ENCODE measurements at places on chromosomes 11 and 22.
A peak's percentile ranks its signal among the peaks of the same experiment; 100 is the strongest.

- no peak for DNase-seq
Measured at GRCh38 chr11:2802389-2803185, 83.0 kb downstream of the CDKN1C start.

DNA sequence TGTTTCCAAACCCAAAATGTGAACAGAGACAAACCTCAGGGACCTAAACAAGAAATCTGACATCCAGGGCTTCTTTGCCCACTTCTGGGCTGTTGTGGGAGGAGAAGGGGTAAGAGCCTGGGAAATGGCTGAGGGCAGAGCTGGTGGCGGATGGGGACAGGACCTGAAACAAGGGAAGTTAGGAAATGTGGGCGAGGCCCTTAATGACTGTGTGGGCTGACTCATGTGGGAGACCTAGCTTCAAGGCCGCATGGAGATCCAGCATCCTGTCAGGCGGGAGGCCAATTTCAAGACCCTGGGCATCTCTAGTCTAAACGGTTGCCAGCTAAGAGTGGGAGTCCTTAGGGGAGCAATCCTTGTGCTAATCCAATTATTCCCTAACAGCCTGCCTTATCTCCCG, 2.1 kb upstream of the OAF start:
- DNase-seq, result no peak

- DNase-seq, result no peak
Measured at GRCh38 chr22:42837556-42837955, 19.5 kb downstream of the ARFGAP3 start.

DNA sequence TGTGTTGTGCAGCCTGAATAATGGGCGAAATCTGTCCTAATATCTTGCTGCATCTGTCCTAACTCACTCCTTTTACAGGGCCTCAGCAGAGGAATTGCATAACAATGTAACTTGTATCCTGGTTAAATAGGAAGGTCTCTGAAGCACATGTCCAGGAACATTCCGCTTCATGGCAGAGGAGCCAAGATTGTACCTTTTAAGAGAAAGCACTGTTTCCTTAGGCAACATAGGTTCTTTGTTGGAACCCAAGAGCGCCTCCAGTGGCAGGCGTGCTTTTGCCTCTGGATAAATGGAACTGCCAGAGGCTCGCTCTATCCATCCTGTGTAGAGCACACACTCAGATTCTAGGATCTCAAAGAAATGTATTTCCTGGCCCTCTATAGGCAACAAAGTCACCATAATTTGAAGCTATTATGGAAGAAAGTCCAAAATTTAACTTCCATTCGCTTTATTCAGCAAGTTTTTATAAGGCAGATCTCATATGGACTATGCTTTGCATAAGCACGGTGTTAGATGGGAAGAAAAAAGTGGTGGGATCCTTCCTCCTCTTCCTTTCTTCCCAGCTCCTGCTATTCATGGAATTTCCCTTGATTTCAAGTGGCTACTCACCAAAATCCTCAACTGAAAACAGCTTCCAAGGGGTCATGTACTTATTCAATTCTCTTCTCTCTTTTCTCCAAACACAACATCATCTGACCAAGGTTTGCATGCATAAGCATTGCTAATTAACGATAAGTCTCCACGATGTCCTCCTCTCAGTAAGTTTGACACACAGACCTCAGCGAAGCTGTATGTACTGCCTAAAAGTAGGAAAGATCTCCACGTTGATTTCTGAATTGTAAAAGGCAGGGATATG, at the start of gene BLID:
Gene BLID (minus strand): TSS at position 692 of the 856 bp plus-strand sequence. CDS start 293 bp downstream, at position 399.
- no peak for DNase-seq

DNA sequence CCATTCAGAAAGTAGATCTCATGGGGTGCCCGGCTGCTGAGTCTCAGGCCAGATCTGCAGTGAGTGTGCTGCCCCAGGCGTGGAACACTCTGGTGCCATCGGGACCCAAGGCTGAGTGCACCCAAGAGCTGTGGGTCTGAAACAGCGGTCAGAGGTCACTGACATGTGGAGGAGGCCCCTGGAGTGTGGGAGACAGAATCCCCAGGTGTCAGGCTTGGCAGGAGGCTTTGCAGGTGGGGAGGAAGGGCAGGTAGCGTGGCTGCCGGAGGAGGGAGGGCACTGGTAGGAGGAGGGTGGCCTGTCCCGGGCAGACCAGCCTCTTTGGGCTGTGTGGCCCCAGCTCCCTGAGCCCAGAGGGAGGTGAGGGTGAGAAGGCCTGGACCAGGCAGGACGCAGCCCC, 31.7 kb upstream of the KRTAP5-6 start:
- DNase-seq, result no peak

- DNase-seq, result no peak
Measured at GRCh38 chr22:45866126-45866645, 110.8 kb downstream of the WNT7B start.

- no peak for DNase-seq
Measured at GRCh38 chr11:102577182-102577581, 46.6 kb upstream of the MMP7 start.

DNA sequence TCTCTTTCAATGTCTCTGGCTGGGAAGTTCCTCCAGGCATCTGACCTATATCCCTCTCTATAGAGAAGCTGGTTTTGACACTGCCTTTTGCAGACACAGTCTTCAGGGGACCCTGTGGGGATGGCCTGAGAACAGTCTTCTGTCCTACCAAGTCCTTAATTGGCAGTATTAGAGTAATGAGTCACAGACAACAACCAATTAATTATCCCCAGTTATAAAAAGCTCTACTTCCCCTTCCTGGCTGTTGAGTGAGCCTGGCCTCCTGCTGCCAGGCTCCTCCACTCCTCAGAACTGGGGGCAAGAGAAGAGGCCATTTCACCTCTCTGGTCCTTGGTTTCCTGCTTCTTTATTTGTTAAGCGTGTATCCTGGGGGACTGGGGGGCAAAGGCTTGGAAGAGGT, 41.2 kb upstream of the KLHL35 start:
- DNase-seq, result no peak

GRCh38 chr11:30392221-30392784, 69.4 kb downstream of the ARL14EP start:
- no peak for DNase-seq

DNA sequence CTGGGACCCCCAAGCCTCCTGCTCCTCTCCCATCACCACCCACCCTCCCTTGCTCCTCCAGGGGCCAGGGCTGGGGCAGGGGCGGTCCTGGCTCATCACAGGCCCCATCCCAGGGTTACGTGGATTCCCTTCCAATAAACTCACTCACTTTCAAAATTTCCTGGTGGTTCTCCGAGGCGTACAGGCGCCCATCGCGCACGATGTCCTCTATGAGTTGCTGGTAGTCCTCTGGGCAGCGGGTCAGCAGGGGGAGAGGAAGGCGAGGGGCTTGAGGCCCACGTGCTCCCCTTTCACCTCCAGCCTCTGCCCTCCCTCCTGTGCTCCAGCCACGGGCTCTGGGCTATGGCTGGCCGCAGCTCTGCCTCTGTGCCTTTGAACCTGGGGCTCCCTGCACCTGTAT, 20.5 kb upstream of the TTLL12 start:
- no peak for DNase-seq

GRCh38 chr22:29480512-29481264, 670 bp downstream of the NEFH start:
- peak; percentile 35 for DNase-seq

GRCh38 chr11:47928426-47928825, 51.9 kb upstream of the PTPRJ start:
- DNase-seq, result no peak

DNA sequence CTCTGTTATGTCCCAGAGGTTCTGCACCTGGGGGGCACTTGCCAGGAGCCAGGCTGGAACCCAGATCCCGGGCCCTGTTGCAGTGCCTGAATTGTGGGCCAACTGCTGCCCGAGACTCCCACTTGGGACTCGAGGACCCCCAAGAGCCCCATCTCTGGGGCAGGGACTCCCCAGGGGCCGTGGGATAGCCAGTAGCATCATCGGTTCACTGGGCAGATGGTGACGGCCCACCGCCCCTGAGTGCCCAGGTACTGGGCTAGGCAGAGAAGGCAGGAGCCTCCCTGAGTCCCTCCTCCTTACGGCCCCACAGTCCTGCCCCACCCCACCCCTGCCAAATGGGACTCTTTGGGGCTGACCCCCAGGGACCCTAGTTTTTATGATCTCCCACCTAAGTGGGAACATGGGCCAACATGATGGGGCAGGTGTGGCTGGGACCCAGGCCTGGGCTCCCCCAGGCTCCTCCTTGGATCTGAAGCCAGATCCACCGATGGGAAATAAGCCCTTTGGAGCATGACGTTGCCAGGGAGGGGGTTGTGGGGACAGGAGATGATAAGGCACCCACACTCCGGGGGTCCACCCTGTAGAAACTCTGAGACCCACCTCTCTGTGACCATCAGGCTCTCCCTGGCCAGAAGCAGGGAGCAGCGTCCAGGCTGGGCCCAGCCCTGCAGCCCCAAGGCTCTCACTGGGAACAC, 94.5 kb upstream of the FGF3 start:
- no peak for DNase-seq

GRCh38 chr11:2296913-2297622, 4.7 kb downstream of the C11orf21 start:
- no peak for DNase-seq

DNA sequence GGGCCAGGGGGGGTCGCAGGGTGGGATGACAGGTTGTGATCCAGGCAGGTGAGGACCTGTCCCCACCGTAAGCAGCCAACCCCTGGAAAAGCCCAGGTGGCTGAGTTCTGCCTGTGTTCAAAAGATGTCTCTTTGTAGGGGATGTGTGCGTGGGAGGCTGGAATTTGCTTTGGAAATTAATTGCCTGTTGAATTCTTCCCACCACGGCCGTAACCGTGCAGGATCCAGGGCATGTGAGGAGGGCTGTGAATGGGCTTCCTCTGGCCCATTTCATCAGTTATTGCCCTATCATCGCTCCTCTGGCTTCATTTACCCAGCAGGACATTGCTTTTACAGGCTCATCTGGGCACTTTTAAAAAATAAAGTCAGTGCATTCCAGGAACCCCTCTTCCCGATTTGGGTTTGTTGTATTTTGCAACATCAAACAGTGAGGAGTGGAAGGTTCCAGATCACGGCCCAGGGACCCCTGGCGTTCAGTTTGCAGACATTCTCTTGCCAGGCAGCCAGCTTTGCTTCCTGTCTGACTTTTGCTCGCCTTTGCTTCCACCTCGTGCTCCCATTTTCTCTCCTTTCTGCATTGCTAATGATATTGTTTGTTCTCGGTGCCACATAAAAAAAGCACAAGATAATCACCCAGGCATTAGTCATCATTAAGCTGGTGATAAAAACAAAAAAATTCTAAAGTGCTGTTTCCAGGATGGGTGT, 1306.6 kb downstream of the BRD1 start:
- no peak for DNase-seq

DNA sequence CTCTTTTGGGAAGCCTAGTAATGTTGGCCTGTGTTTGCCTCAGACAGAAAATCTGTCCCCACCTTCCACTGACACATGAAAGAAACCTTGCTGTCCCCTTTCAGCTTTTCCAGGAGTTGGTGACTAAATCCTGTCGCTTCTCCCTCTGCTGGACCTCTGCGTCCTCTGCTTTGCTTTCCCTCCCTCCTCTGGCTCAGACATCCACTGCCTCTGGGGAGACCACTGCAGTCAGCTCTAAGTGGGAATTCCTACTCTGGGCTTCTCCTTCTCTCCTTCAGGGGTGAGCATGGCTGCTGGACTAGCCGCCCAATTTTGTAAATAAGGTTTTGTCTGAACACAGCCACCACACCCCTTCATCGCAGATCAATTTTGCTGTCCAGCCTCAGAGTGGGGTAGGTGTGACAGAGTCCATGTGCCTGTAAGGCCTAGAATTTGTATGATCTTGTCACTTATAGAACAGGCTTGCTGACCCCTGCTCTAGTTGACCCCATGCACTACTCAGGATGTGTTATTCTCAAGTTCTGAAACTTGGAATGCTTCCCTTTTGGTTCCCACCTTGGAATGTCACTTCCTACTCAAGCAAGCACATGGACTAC, 23.0 kb downstream of the LRRC74B start:
- no peak for DNase-seq

- DNase-seq, result no peak
Measured at GRCh38 chr11:111302298-111302697, 4.0 kb downstream of the POU2AF3 start.

DNA sequence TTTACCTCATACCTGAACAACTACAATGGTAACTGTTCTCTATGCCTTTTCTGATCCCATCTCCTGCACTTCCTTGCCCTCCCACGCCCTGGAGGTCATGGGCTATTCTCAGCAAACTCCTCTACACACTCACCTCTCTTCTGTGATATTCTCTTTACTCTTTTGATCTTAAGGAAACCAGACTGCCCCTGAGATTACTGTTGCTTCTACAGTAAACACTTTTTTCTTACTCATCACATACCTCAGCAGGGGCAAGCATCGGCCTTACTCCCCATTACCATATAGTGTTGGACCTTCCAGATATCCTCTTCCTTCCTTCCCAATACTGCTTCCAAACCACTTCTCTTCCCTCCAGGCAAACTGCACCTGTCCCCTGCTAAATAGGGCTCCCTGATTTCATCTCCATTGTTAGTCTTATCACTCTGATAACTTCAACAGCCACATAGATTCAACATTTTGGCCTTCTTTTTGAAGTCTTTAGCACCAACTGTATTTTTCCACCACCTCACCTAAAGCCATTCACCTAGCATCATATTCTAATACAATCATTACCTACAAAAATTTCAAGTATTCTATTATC, 141.2 kb downstream of the RBFOX2 start:
- no peak for DNase-seq

DNA sequence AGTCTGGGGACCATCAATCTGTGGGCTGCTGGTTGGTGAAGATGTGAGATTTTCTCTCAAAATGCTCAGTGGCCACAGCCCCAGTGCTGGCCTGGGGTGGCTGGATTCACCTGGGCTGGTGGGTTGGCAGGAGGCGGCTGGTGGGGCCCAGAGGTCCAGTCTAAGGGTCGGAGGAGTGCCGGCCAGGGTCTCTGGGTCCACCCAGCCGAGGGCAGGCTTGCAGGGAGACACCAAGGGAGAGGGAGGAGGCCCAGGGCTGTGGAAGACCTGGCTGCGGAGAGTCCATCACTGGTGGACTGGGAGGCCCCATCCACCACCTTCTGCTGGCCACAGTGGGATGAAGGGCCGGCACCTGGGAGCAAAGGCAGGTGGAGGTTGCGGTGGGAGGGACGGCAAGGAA, 582 bp upstream of the SHANK3 start:
- no peak for DNase-seq

DNA sequence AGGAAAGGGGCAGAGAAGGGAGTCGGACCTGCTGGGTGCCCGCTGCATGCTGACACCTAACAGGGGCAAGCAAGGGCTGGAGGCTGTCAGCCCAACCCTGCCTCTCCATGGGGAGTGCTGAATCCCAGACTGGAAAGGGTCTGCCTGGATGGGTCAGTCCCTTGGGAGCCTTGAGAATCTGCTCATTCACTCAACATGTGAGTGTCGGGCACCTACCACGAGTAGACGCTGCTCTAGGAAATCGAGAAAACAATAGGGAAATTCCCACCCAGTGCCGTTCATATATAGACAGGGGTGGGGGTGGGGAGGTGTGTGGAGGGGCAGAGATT, 4.4 kb upstream of the CTSD start:
- no peak for DNase-seq

- no peak for DNase-seq
Measured at GRCh38 chr11:2581151-2581930, 118.5 kb downstream of the KCNQ1OT1 start.

DNA sequence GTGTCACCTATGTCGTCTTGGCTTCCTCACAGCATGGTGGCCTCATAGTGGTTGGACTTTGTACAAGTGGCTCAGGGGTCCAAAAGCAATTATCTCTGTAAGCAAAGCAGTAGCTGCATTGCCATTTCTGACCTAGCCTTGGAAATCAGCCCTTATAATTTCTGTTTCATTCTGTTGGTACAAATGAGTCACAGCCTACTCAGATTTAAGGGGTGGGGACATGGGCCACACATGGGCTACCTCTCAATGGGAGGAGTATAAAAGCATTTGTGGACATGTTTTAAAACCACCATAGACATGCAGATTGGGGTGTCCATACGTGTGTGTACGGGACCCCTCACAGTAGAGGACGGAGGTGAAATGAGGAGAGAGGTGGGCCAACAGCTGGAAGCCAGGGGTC, 41.6 kb downstream of the CHRDL2 start:
- no peak for DNase-seq

Measured in CD4-positive, alpha-beta T cell treated with Interleukin-17A for 4 hours (primary cell).